Gastrocnemius medialis (tissue), 4 donors: ENCODE measurements at places on chromosomes 3 and 15. TPM values are rescaled to one million over a fixed set of nuclear protein-coding genes. Genes with fewer than 3 reads are reported as not detected.
A peak's percentile ranks its signal among the peaks of the same experiment; 100 is the strongest.

DNA sequence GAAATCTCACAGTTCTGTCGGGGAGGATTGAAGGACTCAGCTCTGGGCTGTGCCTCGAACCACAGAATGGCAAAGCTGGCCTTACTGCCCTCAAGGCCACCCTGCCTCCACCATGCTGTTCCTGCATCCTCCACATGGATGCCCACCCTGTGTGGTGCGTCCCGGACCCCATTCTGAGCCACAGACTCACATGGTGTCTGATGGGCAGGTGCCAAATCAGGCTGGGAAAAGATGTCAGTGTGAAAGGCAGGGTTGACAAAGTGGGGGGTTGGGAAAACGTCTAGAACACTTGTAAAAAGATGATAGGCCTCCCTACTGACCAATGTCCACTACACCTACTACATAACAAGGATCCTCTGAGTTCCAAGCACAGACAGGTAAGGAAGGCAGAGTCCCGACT, 49.4 kb downstream of the TM2D3 start:
- no peak for DNase-seq

DNA sequence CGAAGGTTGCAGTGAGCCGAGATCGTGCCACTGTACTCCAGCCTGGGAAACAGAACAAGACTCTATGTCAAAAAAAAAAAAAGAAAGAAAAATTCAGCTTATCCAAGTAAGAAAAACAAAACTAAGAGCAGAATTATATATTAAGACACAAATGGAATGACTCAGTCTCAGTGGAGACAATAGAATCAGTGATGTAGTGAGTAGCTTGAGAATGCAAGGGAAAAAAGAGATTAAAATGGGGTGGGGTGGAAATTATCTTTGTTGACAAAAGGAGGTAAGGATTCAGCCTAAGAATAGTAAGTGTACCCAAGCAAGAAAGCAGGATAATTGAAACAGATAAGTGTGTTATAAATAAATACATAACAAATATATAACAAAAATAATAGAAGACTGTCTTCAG, 70.7 kb downstream of the BLM start:
- no peak for DNase-seq

DNA sequence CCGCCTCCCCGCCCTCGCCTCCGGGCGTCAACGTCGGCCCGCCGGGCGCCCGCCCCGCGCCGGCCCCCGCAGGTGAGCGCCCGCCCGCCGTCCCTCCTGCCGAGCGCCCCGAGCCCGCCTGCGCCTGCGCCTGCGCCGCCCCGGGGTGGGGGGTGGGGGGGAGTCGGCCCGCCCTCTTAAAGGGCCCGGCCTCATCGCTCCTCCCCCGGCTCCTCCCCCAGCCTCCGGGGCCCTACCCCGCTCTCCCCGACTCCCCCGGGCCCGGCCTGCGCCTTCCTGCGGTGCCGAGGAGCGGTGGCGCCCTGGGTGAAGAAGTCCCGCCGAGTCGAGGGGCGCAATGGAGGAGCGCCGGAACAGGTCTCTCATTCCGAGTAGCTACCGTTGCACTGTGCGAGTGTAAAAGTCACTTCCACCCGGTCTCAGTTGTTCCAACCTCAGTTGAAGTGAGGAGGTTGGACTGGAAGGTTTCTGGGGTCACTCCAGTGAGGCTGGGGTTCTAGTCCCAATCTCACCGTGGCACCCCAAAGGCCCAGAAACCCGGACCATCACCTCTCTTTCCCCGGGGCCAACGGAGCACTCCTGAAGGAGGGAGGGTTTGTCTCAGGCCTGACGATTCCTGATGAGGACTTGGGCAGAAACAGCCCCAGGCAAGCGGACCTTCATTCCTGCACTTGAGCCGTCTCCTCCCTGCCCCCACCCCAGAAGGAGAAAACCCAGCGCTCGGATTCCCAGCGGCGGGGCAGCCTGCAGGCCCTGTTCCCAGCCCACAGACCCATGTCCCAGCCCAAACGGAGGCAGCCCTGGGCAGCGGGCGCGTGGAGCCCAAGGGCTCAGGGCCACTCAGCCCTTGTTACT, 1.5 kb upstream of the TNK2 start:
- peak; percentile 77 for DNase-seq

DNA sequence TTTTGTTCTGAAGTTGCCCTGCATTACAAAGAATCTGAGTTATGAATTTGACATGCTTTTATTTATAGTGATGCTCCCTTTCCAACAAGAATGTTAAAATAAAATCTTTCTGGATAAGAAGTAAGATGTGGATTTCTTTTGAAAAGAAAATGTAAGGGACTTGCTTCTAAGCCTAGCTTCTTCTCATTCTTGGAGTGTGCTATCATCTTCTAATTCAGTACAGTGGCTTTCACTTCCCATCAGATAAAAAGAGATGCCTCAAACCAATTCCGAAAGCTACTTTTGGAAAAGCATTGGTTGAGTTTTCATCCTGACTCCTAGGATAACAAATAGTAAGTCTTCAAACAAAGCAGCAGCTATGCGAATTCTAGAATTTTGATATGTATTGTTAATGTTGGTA, 197.0 kb upstream of the ZPLD1 start:
- DNase-seq = no peak

DNA sequence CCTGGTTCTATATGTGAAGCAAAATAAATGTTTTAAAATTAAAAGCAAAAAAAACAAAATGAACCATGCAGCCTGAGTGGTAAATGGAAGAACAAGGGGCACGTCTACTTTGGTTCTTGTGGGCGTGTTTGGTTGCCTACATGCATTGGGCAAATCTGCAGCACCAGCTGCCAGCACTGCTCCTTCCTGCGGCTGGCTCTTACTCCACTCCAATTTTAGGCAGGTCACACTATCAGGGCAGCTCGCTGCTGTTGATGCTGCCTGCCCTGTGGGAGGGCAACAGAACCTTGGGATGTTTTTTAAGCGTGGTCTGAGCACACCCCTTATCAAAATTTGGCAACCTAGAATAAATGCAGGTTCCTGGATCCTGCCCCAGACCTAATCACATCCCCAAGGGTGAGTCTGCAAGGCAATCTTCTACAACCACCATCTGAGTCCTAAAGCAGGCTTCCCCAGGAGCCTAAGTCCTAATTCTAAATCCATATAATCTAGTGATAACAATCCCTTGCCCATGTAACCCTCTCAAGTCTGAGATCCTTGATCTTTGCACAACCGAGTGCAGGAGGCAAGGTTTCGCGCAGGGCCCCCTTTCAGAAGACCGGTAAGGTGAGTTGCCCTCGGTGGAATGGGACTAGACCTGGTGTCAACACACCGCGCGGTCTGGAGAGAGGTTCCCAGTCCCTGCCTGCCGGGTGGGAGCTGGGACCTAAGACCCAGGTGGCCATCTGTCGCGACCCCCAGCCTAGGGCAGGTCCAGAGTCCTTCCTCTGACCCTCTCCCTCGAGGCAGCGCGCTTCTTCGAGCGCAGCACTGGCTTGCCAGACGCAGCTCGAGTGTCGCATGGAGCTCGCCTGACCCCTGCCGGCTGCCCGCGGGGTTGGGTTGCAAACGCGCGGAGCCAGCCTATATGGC, 15.9 kb downstream of the IVD start:
- peak; percentile 61 for DNase-seq

GRCh38 chr15:78915341-78916087, 29.3 kb downstream of the CTSH start:
- peak; percentile 52 for DNase-seq

- DNase-seq = no peak
Measured at GRCh38 chr3:4834403-4834866, 144.8 kb upstream of the BHLHE40 start.

- DNase-seq = no peak
Measured at GRCh38 chr3:26484140-26484539, 138.4 kb upstream of the LRRC3B start.

GRCh38 chr3:140244893-140245292, 309.9 kb downstream of the CLSTN2 start:
- DNase-seq = no peak

DNA sequence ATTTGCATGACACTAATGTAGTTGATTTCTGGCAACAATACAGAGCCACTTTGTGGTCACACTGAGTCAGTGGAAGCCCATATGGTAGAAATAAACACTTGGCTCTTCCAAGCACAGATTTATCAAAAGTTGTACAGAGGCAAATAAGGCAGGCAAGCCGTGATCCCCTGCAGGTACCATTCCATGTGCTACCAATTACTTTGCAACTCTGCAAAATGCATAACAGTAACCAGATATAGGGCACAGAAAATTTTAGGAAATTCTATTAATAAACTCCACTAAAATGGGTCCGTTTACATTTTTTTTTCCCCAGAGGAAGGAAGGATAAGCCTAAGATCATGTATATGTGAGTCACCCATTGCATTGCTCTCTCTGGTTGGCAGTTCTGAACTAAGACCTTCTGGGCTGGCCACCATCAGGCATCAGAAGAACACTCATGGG, 103.1 kb upstream of the PTX3 start:
- DNase-seq = no peak

GRCh38 chr3:36909666-36910065, 35.2 kb downstream of the TRANK1 start:
- no peak for DNase-seq

DNA sequence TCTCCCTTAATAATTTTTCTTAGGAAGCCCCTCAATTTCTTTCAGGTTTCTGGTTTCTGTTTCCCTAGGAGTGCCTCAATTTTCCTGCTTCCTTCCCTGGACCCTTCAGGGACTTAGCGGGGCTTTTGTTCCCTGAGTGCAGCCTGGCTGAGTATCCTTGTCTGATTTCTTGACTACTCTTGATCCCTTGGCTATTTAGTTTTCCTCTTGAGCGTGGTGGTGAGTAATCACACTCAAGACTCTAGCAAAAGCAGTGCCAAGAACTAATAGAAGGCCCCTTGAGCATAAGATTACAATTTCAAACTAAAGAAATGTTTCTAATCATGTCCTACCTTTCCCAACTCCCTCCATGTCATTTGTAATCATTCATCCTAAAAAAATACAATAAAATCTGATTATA, 94.3 kb upstream of the C3orf80 start:
- no peak for DNase-seq

DNA sequence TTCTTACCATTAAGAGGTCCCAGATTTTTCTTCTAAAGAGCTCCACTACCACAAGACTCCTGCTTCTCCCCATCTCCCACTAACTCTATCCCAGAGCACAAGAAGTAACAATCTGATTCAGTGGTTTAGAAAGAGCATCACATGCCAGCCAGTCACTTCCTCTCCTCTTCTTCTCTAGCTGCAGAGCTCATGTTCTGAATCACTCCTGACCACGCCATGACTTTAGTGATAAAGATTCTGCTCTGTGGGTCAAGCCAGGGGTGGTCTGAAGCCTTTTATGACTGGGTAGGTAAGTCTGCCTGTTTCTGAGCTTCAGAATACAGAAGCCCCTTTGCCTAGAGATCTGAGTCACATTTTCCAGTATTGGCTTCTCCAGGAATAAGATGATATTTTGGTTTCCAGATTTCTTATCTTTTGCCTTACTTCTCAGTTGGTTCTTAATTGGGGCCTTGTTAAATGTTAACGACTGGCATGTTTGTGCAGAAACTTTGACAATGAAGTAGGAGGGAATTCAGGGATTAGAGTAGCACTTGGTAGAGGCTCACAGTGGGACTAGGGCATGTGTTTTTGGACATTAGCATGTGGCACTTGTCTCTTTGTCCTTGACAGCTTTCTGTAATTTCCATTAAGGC, 27.6 kb upstream of the ADAMTSL3 start:
- no peak for DNase-seq

DNA sequence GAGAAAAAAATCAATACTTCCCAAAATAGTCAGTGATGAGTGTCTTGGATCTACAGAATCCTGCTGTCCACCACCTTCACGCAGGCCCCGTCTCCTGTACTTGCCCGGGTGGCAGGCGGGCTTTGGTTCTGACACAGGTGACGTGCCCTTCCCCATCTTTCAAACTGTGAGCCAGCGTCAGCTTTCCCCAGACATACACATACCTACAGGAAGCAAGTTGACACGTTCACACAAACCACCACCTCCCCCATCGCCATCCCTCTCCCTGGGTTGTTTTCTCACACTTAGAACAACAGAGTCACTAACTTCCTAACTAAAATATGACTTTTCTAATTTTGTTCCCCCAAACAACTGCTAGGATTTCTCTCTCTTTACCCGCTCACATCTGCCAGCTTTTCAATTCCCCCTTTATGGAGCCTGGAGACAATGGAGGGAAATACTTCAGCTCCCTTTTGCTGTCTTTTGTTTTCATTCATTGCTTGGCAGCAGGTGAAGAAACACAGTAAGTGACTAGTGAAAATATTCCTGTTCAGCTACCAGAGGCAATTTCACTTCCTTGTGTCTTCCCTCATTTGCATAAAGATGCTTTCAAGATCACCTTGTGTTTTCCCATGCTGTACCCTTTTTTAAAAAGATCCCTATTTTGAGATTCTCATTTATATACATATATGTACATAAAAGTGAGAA, 248.3 kb downstream of the SLCO3A1 start:
- DNase-seq = no peak

DNA sequence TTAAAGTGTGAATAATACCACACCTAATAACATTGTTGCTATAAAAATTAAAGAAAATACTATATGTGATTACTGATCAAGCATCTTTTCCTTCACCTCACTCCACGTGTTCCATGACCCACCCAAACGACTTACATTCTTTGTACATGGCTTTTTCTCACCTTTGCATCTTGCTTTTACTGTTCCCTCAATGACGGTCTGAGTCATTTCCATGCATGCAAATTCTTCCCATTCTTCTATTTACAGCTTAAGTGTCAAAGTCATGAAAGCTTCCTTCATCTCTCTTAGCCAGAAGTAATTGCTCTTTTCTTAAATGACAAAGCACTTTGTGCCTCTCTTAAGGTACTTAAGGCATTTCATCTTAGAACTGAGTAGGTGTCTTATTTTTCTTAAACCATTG, 64.0 kb downstream of the GREM1 start:
- DNase-seq = no peak

Gene UROC1
- total RNA-seq = 0.36 TPM

Gene GOLGA6C
- not detected for total RNA-seq

Gene TM4SF18
- total RNA-seq = 4.1 TPM

Gene LRTM1
- total RNA-seq = not detected

Gene KCNMB3
- total RNA-seq = 0.59 TPM

Gene KNL1
- 0.33 TPM for total RNA-seq

Gene IL17RB
- total RNA-seq = 1.4 TPM

Gene CXCR6
- total RNA-seq = 0.51 TPM

Gene SLCO2A1
- 0.07 TPM for total RNA-seq

Gene ANKUB1
- total RNA-seq = not detected
